ENCODE measurements at places on chromosomes 5 and 9.

GRCh38 chr5:66851306-66851705 lies 255.1 kb downstream of the MAST4 start:
- no peak for DNase-seq

DNA sequence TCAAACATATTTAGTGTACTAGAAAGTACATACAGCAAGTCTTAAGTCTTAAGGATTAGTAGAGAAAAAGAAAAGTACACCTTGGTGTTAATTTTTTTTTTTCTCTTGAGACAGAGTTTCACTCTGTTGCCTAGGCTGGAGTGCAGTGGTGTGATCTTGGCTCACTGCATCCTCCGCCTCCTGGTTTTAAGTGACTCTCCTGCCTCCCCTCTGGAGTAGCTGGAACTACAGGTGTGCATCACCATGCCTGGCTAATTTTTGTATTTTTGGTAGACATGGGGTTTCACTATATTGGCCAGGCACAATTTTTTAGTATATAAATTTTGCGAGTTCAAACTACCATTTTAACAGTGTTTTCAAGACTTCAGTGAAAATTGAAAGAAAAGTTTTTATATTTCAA lies 1941.1 kb upstream of the CDH6 start:
- DNase-seq: no peak

GRCh38 chr5:155815248-155815647 lies 511.7 kb upstream of the SGCD start:
- no peak for DNase-seq

DNA sequence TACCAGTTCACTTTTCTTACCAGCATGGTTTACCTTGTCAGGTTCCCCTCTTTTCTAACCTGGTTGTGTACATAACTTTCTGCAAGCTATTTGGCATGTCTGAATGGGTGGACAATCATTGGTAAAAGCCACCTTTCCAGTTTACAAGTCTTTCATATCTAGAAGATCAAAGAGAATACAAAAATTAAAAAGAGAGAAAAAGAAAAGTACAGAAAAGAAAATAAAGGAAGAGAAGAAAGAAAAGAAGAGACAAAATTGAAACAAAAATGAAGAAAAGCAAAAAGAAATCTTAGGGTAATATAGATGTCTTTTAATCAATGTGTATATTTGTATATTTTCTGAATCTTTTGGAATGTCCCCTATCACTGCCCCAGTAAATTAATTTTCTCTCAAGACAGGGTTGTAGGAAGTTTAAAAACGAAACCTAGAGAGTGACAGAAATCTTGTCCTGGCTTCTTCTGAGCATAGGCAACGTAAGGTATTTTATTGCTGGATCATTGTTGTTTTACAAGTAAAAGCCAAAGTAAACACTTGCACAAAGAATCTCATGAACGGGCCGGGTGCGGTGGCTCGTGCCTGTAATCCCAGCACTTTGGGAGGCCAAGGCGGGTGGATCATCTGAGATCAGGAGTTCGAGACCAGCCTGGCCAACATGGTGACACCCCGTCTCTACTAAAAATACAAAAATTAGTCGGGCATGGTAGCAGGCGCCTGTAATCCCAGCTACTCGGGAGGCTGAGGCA lies 98.7 kb upstream of the IFNE start:
- DNase-seq: no peak

- no peak for DNase-seq
Measured at GRCh38 chr9:21135736-21136135, 5.9 kb downstream of the IFNW1 start.

DNA sequence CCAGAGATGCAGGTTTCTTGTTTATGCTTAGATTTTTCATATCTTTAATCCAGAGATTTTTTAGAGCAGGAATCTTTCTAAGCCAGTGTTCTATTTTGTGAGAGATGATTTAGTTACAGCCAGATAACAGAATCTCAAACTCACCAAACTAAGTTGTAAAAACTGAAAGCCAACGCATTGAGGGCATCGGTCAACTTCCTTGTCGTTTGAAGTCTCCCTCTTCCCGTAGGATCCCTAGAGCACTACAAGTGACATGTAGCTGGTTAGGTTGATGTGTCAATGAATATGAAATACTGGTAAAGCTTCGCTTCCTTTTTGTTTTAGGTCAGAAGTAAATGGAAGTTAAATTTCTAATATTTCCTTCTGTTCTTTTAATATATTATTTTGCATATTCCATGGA lies 139.6 kb downstream of the YIPF5 start:
- no peak for DNase-seq

- no peak for DNase-seq
Measured at GRCh38 chr5:98934546-98934945, 5.7 kb upstream of the CHD1 start.

DNA sequence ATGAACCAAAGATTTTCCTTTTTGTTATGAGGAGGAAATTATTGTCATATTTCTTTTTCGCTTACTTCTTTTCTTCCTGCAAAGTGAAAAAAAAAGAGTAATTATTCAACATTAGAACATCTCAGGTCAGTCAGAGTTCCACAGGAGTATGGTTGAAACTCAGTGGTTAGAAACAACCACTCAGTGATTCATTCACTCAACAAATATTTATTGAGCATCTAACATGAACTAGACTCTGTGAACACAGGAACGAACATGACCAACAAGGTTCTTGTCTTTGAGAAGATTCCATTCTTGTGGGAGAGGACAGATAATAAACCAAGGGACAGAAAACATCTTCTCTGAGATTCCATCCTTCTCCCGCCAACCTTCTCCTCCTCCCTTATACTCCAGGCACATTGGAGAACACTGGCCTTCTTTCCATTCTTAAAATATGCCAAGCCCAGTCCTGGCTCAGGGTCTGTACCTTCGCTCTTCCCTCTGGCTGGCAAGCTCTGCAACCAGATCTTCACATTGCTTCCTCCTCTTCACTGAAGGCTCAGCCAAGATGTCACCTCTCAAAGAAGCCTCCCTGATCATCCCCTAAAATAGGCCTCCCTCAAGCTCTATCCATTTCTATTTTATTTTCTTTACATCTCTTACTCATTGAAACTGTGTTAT lies 6.8 kb upstream of the GRAMD2B start:
- no peak for DNase-seq

GRCh38 chr9:16043756-16044578 lies 491.1 kb downstream of the CCDC171 start:
- DNase-seq: no peak

DNA sequence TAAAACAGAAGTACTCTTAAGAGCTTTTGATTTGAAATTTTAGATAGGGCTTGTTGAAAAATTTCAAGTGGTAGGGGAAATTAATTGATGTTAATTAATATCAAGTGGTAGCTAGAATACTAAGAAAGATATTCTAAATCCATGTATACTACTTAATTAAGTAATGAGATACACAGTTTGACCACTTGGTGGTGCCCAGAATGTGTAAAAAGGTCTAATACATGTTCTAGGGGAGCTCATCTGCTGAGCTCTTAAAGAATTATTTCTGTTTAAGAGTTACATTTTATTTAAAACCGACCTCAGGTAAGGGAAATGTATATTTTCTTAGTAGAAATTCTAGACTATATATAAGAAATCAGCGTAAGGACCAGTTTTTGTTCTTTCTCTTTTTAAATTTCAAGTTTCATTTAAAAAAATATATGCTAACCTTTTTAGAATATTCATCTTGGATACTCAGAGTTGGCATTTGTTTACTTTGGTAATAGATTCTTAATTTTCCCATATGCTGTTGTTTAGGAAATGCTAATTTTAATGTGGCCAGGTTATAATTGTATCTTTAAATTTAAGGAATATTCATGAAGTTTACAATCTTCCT lies 61.5 kb downstream of the LNPEP start:
- no peak for DNase-seq

DNA sequence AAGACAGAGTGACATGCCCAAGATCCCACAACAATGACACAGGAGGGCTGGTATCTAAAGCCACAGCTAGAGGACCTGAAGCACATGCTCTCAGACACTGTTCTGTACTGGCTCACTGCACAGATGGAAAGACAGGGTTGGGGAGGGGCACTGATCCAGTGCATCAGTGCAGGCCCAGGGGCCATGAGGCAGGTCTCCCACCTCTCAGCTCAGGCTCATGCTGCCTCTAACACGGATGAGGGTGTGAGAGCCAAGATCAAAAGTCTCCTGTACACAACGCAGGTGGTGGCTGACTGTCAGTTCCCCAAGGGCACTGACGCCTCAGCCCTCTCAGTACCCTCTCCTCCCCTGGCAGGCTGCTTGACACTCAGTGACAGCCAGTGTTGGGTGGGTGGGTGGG lies 10.9 kb downstream of the RAPGEF1 start:
- no peak for DNase-seq

All from stimulated activated CD4-positive, alpha-beta T cell treated with anti-CD3 and anti-CD28 coated beads, Interleukin-12 subunit alpha, Interleukin-12 subunit beta, amount 100 ng/mL, for 48 hours (primary cell).